ENCODE measurements at places on chromosomes 6 and 20. TPM values are rescaled to one million over a fixed set of nuclear protein-coding genes. Genes with fewer than 3 reads are reported as not detected.

- DNase-seq: no peak
Measured at GRCh38 chr6:125759184-125759902, 9.9 kb downstream of the HEY2 start.

DNA sequence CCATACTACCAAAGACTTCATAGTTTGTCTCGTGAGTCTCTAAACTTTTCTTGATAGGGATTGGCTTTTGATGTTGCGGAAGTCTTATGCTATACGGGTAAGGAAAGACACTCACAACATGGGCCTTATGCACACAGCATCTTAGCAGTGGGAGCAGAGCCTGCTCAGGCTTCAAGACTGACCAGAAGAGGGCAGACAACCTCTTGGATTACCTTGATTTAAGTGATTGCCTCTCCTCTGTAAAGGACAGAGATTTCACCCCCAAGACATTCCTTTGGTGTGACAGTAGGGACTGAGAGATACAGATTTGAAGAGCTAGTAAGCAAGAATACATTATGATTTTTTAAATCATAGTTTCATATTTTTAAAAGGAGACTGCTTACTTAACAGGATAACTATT, 71.0 kb upstream of the SAMD3 start:
- DNase-seq: peak; percentile 25

C20orf202 gene
- not detected for total RNA-seq

SDC4 gene
- total RNA-seq: 59.2 TPM

DNA sequence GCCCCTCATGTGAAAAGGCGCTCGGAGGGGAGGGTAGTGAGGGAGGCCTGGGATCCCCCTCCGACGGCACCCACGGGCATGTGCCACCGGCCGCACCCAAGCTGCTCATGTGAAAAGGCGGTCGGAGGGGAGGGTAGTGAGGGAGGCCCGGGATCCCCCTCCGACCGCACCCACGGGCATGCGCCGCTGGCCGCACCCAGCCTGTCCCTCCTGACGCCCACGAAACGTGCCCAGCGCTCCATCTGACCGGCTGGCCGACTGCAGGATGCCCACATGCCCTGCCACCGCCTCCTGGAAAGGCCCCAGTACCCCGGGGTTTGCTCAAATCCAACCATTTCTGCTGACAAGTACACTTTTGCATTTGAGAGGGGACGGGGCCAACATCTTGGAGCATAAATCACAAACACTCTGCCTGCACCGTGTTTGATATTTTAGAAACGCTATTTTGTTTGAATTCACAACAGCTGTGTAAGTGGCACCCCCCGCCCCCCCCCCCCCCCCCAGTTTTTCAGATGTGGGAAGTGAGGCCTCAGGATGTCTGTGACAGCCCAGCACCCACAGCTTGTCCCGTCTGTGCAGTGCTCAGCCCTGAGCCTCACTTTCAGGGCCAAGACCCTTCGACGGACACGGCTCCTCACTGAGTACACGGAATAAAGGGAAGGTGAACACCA, 34.1 kb downstream of the SLC2A4RG start:
- DNase-seq: no peak

GRCh38 chr6:20577173-20577688, 43.0 kb downstream of the CDKAL1 start:
- no peak for DNase-seq
